ENCODE measurements at places on chromosomes 7 and 10.

GRCh38 chr10:51881213-51881612, 181.8 kb upstream of the CSTF2T start:
- DNase-seq: no peak

DNA sequence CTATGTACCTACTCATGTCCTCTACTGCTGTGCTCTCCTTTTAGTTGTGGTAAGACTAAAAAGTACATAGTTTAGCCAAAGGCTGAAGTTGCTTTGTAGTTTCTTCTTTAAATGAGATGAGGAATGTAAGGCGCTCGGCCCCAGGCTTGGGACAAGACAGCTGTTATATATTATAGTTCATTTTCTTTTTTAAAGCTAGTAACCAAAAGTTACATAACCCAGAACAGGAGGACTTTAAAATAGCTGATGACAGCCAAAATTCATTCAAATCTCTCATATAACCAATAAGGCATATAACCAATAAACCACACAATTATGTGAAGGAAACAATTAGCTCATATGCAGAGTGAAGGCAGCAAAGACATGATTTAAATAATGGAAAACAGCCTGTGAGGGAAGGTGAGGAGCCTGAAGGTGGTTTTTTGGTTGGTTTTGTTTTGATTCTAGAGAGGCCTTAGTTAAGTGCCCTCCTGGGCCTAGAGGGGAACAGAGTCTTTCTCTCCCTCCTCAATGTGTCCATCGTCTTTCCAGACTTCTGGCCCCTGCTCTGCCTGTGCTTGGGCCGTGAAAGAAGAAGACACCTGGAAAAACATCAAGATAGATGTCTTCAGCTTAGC, 35.8 kb downstream of the SLC26A4 start:
- DNase-seq: no peak

DNA sequence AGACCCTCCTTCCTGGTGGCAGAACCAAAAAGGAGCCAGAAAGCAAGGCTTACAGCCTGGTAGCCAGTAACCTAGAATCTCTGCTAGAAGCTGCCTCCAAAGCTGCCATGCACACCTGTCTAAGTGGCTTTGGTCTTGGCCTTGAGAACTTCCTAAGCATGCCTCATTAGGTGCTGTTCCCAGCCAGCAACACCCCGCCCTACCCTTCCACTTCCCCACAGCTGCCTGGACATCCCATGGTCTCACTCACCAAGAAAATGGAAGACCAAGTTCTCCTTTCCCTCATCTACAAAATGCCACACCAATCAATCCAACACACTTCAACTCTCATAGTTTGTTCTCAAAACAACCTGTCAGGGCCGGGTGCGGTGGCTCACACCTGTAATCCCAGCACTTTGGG, 4.2 kb downstream of the PSAP start:
- no peak for DNase-seq

GRCh38 chr10:14774797-14775196, at the start of gene FAM107B:
FAM107B (minus strand) TSS chr10:14774897; CDS start chr10:14774663, 234 bp downstream.
- DNase-seq: no peak

DNA sequence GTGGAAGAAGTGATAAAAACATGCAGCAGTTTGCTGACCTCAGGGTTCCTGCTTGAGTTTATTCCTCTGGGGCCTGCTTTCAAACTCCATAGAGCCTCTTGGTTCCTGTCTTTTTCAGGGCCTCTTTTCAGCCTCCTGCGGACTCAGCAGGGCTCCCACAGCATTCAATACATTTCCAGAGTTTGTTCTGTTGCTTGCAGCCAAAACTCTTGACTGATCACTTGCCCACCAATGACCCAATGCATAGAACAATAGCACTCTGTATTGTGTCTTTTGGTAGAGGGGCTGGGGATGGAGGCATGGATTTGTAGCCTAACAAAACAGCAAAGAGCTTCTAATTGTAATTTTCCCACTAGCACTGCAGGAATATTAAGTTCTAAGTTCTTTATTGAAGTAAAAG, 50.8 kb upstream of the CREB5 start:
- no peak for DNase-seq

DNA sequence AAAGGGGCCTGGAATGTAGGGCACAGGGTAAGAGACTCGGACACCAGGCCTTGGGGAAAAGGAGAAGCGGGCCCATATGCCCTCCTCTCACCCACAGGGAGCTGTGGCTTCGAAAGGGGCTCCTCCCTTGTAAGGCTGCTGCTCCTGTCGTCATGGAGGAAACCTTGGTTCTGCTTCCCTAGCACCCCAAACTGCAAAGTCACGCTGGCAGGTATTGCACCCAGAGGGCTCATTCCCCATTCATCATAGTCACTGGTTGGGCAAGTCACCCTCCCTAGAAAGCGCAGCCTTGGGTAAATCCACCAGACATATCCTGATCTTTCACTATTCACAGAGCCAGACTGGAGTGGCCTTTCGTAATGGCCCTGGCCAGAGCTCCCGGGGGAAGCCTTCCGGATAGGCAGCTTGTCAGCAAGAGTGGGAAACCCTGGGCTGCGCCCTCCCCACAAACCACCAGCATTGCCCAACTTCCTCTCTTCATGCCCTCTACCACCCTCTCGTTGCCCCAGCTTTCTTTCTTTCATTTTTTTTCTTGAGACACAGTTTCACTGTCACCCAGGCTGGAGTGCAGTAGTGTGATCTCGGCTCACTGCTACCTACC, 121.0 kb downstream of the HIP1 start:
- no peak for DNase-seq

DNA sequence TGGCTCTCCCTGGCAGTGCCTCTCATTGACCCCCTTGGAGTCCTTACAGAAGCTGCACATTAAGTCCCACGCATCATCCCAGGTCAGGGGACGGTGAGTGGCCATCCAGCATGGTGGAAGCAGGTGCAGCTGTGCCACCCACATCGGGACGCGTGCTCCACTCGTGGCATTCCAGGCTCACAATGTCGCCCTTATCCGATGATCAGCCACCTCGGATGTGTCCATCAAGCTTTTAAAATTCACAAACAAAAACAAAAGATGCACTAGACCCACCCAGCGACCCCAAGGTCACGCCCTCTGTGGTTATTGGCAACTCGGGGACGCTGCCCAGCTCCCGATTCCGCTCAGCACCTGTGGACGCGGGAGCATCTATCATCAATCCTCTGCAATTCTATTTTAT, 530.9 kb downstream of the PTPRN2 start:
- DNase-seq: no peak

DNA sequence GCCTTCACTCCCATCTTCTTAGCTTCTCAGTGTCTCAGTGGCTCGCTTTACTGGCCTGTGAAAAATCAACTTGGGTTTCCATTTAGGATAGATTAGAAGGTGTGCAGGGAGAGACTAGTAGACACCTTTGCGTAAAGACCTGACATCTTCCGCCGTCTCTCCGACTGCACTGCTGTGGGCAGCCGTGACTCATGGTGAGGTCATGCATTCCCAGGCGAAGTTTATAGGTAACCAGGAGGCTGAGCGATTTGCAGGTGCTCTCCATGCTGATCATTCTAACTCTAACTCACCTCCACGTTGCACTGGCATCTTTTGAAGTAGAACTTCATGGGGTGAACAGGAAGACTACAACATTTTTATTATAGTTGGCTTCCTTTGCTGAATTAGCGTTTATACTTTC, 68.0 kb upstream of the ZNF438 start:
- DNase-seq: no peak

- no peak for DNase-seq
Measured at GRCh38 chr10:127346604-127347003, 150.2 kb upstream of the INSYN2A start.

DNA sequence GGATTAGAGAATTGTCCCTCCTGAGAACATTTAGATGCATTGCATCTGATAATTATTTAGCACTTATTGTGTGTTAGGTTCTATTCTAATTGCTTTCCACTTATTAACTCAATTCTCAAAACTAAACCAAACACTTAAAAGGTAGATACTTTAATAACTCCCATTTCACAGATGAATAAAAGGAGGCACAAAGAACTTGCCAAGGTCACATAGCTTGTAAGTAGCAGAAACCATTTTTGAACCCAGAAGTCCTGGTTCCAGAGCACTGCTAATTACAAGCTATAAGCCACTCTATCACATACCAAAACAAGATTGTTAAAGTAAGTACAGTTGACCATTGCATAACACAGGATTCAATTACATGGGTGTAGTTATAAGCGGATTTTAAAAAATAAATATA, 164.9 kb downstream of the CPED1 start:
- DNase-seq: no peak

All from non-pigmented ciliary epithelial cell (primary cell).